ENCODE measurements at places on chromosomes 7 and 10. TPM values are rescaled to one million over a fixed set of nuclear protein-coding genes. Genes with fewer than 3 reads are reported as not detected.

The APBB1IP gene
- total RNA-seq, result 52.1 TPM

DNA sequence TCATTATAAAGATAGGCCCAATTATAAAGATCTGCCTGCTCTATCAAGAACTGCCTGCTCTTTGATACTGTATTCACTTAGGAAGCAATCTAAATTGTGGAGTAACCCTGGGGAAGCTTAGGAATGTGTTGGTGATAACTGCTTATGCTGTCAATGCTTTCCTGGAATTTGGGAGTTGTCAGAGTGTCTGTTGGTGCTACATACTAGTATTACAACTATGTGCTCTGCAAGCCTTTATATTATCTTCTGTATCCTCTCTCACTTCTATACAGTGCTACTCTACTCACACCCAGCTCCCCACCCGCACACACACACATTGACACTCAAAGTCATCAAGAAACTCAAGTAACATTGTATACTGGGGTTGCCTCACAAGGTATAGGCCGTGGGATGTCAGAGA lies 6.1 kb downstream of the ZNF277 start:
- no peak for DNase-seq

DNA sequence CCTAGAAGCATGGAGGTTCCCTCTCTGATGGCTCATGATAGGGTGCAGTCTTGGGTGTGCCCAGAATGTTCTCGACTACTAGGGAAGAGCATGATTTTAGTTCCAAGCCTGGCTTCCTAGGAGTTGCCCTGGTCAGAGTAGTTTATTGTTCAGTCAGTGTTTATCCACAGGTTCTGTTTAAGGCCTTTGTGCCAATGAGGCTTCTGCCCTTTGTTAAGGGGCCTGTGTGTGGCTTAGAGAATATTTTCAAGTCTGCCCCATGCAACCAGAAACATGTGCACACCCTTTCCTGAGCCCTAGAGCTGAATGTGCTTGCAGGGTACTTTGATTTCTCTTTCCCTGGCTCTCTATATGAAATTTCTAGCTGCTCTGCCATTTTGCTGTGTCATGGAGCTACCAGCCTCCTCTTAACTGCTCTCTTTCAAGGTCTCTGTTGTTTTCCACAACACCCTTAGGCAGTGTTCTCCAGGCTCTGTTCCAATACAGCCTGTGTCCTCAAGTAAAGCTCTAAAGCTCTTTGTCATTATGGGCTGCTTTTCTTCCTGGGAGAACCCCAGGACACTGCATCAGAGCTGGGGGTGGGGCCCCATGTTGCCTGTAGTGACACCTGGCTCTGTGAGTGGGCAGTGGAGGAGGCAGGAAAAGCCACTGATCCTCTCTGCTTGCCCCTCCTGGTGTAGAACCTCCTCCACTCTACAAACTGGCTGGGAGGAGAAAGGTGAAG lies 34.1 kb upstream of the TSPAN33 start:
- no peak for DNase-seq

GRCh38 chr10:13913897-13914296 lies 327.1 kb downstream of the PRPF18 start:
- DNase-seq, result no peak

GRCh38 chr10:26448706-26449435 lies 10.7 kb downstream of the APBB1IP start:
- peak; percentile 86 for DNase-seq

DNA sequence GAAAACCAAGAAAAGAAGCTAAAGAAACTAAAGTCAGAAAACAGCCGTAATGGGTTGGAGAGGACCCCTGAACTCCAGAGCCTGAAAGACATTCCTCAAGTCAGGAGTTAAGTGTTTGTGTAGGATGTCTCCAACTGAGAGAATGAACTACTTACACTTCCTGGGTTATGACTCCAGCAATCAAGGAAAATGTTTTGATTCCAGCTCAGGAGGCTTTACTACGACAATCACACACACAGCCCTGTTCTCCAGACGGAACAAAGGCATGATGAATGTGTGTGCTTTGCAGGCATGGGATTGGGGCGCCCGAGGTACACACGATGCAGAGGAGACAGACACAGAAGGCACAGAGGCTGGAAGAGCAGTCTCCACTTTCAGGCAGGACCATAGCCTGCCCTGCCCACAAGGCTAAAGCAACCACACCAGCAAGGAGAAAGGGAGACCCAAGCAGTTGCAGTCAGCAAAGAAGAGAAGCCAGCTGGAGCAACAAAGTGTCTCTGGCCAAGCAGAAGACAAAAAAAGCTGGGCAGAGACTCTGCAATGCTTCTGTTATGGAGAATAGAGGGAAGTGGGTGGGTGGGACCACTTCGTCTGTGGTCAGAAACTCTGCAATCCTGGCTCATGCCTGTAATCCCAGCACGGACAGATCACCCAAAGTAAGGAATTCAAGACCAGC lies 89.1 kb downstream of the GRB10 start:
- DNase-seq, result no peak

DNA sequence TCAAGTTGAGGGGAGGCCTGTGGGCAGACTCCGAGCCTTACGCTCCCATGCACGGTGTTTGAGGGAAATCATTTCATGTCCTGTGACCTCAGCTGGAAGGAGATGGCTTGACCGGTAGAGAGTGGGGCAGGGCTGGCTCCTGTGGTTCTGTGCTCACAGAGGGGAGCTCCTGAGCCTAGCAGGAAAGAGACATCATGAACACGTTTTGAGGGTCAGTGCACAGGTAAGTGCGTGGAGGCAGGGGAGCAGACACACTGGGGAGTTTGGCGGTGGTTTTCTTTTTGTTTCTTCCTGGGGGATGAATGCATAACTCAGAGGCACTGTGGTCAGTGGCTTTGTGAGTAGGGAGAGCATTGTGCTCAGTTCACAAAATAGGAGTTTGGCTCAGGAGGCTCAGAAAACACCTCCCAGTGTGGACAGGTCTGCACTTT lies 22.5 kb downstream of the ADCY1 start:
- DNase-seq, result peak; percentile 7

- no peak for DNase-seq
Measured at GRCh38 chr7:85074-85882, 107.1 kb upstream of the FAM20C start.

Measured in activated CD4-positive, alpha-beta memory T cell treated with anti-CD3 and anti-CD28 coated beads for 36 hours (primary cell).